Mesothelial cell of epicardium (in vitro differentiated cells): ENCODE measurements at places on chromosomes 13 and 19. TPM values are rescaled to one million over a fixed set of nuclear protein-coding genes. Genes with fewer than 3 reads are reported as not detected.

The CATSPERD gene
- not detected in 3 replicates for total RNA-seq

The GAPDHS gene
- not detected in 3 replicates for total RNA-seq

The CACNG6 gene
- total RNA-seq: 4.3 to 5.7 TPM (median 5.3 TPM) in 3 replicates

The ZNF208 gene
- not detected in 3 replicates for total RNA-seq

The PDE4C gene
- total RNA-seq: 0.70 to 1.4 TPM (median 0.93 TPM) in 3 replicates

The DNASE2 gene
- total RNA-seq: 20.4 to 23.6 TPM (median 23.5 TPM) in 3 replicates

The ZNF253 gene
- 28.1 to 33.3 TPM (median 32.8 TPM) in 3 replicates for total RNA-seq

The FPR3 gene
- not detected in 3 replicates for total RNA-seq
